Activated gamma-delta T cell treated with Interleukin-2 at 50 U/mL for 16 hours (primary cell): ENCODE measurements at places on chromosomes 2 and 18.
A peak's percentile ranks its signal among the peaks of the same experiment; 100 is the strongest.

GRCh38 chr18:46481048-46481846 lies 175.8 kb downstream of the LOXHD1 start:
- DNase-seq, result peak; percentile 50

GRCh38 chr2:11389551-11390398 lies 45.3 kb upstream of the ROCK2 start:
- DNase-seq, result no peak

GRCh38 chr2:151630372-151630771 lies 103.9 kb downstream of the NEB start:
- no peak for DNase-seq

- no peak for DNase-seq
These were observed 26.9 kb downstream of the COL4A3 start for GRCh38 chr2:227191367-227191766.

DNA sequence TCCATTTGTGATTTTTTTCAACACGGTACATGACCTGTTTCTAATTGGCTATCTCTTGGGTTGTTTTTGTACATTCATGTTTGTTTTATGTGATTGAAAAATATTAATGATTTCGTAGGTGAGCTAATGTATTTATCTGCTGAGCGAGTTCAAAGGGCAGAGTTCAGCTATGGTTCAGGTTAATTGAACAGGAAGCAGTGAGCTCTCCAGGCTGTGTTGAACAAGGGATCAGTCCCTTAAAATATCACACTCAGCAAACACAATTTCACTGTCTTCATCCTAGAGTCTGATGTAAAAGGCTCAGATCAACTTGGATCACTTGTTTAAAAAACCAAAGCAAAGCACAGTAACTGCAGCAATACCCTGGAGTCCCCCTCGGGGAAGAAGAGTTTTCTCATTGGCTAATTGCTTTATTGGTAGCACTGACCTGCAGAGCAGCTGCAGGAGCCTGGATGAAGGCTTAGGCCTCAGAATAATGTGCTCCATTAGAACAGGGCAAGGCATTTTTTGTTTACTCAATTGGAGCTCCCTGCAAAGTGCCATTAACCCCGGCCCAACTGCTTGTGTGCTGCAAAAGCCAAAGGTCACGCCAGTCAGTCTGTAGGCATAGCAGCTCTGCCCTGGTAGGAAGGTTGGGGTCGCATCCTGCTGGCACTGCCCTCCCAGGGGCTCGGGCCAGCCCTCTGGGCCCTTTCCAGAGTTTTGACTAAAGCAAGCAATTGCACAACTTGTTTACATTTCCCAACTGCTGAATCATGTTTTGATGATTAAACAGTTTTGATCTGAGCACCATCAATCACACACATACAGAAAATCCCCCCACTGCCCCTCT lies 10.5 kb downstream of the ONECUT2 start:
- DNase-seq, result no peak

DNA sequence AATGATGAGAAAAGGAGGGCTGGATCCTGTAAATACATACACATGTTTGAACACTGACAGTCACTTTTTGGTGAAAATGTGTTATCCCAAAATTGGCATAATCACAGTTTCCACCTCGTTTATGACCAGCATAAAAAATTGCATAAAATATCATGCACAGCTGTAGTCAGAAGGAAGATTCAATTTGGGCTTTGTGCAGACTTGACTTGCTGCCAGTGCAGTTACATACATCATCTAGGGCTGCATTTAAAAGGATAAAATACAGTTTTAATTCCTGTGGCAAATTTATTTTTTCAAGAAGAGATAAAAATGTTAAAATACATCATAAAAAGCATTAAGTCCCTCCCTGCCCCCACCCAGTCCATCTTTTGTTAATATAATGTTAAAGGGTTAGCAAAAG lies 103.8 kb downstream of the VWC2L start:
- no peak for DNase-seq

DNA sequence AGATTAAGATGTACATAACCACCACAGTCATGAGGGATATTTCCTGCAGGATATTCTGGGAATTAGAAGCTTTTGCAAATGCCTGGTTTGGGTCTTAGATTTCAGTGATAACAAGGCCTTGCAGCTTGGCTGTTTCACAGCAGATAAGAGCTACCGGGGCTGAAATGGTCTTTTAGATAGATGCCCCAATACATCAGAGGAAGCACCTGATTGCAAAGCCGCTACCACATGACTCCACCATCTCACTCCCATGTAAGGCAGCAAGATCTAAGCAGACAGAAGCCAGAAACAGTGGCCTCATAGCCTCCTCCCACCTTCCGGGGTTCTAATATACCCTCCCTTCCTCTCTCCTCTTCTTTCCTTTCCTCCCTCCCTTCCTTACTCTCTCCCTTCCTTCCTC lies 31.1 kb upstream of the EPG5 start:
- peak; percentile 16 for DNase-seq

GRCh38 chr2:27249891-27250651 lies 12.8 kb downstream of the SLC30A3 start:
- DNase-seq, result peak; percentile 23

DNA sequence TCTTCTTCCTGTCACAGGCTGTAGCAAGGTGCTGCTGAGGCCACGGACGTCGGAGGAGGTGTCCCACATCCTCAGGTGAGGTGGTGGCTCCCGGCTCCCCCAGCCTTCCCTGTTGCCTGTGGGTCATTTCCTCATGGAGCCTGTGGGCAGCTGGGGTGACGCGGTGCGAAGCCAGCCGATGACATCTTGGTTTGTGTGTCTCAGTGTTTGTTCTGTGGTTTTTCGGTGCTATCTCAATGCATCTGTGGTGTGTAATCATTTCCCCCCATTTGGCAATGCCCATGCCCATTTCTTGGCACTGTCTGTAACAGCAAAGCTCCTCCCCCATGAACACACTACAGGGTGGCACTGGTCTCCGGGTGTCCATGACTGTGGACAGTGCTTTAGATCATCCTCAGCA lies 6.6 kb downstream of the D2HGDH start:
- peak; percentile 31 for DNase-seq

DNA sequence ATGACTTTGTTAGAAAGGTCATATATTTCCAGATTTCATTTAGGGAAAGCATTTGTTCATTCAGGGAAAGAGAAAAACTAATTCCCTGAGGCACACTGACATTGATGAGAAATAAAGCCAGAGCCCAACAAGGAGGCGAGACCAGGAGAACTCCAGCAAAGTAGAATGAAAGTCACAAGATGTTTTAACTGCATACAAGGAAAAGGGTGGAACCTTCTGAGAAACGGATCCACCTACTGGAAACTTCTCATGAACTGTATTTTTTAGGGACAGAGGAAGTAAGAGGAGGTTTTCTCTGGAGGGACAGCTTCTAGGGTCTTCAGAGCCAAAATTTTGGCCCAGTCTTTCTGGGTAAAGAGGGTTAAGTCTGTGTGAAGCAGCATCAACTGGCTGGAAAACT lies 548.2 kb upstream of the PIK3C3 start:
- no peak for DNase-seq

DNA sequence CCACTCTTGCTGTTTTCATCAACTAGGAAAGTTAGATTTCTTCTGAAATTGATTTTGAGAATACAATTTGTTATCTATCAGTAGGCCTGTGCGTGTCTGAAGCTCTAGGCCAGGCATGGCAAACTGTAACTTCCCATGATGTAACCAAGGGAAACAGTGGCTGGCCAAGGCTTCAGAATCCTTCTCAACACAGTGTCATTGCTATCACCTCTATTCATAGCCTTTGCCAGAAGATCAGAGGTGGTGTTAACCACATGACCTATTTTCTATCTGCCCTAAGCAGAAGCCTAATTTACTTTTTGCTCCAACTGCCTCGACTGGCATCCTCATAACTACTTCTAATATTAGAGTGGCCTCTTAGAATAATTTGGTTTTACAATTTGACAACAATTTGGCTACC lies 2.5 kb downstream of the ITGB6 start:
- no peak for DNase-seq

DNA sequence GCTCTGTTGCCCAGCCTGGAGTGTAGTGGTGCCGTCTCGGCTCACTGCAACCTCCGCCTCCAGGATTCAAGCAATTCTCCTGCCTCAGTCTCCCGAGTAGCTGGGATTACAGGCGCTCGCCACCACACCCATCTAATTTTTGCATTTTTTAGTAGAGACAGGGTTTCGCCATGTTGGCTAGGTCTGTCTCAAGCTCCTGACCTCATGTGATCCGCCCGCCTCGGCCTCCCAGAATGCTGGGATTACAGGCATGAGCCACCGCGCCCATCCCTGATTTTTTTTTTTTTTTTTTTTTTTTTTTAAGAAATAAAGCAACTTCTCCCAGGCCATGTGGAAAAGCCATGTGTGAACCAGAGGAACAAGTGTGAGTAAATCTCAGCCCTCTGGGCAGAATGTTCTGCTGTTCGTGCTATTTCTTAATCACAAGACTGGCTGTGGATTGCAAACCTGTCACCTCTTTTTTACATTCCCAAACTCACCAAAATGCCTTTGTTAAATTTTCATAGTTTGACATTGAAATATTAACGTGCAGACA lies 6.4 kb upstream of the SH3BP4 start:
- DNase-seq, result no peak

DNA sequence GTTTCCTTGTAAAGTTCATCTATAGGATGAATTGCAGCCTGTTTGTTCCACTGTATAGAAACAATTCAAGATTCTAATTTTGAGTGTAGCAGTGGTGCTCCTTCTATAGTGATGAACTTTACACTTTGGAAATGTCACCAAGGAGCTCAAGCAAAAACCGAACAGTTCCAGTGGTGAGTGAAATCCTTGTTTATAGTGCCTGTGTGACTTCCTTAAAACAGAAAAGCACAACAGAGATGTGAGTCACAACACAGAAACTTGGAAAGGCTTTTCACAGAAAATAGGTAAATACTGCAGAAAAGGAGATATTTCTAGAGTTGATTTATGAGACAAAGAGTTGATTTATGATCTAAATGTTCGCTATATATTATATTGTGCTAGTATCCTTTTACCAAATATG lies 482.0 kb downstream of the PTPRM start:
- DNase-seq, result no peak

DNA sequence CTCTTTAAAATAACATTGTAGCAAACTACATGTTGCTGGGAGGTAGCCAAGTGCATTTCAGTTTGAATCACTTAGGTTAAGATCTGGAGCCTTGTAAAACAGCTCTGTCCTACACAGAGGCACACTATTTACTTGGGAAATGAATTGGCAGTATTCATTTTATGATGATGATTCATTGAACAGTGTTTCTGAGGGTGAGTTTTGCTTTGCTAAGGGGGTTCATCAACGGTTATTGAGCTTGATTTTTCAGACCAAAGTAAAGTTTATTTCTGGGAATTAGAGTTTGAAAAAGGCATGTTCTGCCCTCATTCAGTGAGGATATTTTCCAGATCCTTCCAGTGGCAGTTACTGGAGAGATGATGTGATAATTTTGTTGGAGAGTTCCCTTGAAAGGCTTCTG lies 55.6 kb downstream of the CCDC85A start:
- no peak for DNase-seq

- no peak for DNase-seq
These were observed 194.1 kb downstream of the SMAD7 start for GRCh38 chr18:48756511-48757226.

- DNase-seq, result no peak
These were observed 18.1 kb upstream of the MGAT4A start for GRCh38 chr2:98749066-98749450.

- no peak for DNase-seq
These were observed 305.9 kb upstream of the TMEFF2 start for GRCh38 chr2:192500550-192501200.

GRCh38 chr2:176653479-176654443 lies 384.5 kb downstream of the MTX2 start:
- no peak for DNase-seq

DNA sequence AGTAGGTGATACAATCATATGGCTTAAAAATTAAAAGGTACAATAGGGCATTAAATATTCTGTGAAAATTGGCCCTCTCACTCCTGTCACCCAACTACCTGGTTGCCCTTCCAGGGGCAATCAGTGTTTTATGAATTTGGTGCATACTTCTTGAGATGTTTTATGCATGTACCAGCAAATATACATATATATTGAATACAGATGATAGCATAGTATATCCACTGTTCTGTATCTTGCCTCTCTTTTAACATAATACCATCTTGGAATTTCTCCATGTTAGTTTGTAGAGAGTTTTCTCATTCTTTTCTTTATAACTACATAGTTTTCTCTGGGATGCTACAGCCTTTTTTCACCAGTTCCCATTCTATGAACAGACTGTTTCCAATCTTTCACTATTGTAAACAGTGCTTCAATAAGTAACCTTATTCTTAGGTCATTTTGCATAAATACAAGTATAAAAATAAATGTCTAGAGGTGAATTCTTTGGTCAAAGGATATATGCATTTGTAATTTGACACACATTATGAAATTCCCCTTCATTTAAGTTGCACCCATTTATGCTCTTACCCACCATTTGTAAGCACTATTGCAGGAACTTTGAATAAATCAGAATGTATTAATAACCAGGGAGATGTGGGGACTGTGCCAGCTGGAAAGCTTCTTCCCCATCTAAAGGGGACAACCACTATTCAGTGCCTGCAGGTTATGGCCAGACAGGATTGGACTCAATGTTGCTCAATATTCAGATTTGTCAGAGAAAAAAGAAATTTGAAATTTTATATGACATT lies 225.4 kb downstream of the STK39 start:
- DNase-seq, result no peak

DNA sequence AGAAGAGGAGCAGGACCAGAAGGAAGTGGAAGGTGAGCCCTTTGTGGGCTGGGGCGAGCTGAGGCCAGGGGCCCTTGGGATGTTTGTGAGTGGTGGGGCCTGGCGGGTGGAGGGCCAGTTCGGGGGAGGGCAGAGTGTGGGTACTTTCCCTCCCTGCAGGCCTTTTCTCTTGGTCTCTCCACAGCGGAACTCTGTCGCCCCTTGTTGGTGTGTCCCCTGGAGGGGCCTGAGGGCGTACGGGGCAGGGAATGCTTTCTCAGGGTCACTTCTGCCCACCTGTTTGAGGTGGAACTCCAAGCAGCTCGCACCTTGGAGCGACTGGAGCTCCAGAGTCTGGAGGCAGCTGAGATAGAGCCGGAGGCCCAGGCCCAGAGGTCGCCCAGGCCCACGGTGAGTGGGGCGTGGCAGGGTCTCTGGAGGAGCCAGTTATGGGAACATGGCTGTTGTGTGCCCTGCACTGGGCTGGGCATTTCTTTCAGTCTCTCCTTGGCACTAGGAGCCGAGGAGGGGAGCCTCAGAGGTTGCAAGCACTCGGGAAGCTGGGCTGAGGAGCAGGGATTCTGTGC lies 10.8 kb downstream of the STK11IP start:
- no peak for DNase-seq

- DNase-seq, result no peak
These were observed 24.8 kb upstream of the STAT1 start for GRCh38 chr2:191038741-191039140.

DNA sequence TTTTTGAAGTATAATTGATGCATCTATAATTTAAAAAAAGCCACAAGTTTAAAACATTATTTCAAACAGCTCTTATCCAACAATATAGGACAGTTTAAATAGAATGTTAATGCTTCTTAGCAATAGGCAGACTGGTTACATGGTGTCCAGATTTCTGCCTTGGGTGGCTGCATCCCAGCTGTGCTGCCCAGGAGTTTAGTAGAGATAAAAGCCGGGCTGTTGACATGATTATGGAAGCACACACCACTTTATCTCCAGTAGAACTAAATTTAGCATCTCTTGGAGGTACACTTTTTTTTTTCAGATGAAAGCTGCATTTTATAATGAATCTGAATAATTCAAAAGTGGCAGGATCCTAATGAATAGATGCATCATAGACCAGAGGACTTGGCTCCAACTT lies 309.7 kb downstream of the PLCL1 start:
- DNase-seq, result no peak

- DNase-seq, result no peak
These were observed 22.7 kb upstream of the ZBTB14 start for GRCh38 chr18:5318061-5318700.

- DNase-seq, result no peak
These were observed 154.2 kb downstream of the DCDC2C start for GRCh38 chr2:3857576-3857975.

GRCh38 chr18:2704541-2704940 lies 49.0 kb downstream of the SMCHD1 start:
- no peak for DNase-seq
